Hypothalamus (tissue), 51 donors: ENCODE measurements at places on chromosomes 7 and 10.

DNA sequence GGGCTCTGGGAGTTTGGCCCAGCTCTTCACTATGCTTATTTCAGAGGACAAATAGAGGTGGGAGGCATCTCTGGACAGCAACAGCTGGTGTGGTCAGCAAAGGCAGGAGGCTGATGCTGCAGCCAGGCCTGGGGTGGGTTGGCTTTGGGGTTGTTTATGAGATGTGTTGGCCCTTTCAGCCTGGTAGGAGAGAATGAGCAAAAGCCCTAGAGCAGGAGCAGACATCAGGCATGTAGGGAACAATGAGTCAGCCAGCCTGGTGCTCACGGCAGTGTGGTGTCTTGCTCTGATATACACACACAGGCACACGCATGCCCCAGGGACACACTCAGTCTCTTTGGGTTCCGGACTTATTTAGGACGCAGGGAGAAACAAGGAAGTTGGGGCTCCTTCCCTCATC, 157.1 kb downstream of the PRKCQ start:
- DNase-seq, result no peak

DNA sequence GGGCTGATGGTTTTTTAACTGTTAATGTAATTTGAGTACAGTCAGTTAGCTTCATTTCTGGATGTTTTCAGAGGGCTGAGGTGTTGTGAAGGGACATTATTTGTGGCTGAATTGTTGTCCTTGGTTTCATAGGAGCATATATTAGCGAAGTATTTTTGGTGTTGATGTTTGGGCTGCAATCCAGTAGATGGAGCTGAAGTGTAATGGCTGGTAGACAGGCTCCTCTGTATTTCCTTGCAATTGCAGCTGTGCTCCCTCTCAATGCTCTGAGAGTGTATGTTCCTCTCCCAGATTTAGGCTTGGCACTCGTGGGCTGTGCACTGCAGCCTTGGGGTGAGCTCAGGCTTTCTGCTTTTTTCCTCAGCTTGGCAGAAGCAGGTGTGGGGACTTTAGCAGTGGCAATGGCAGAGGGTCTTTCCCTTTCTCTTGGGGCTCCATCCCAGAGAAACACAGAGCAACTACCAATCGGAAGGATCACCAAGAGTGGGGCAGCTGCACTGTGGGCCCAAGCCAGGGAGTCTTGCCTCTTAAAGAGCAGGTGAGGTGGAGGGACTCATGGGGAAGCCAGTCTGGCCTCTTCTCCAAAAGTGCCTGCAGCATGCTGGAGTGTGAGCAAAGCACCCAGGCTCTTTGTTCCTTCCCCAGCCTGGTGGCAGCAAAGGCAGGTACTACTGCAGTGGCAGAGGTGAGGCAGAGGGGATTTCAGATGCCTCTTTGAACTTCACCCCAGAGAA, 544.4 kb downstream of the SH2D4B start:
- DNase-seq, result no peak

- no peak for DNase-seq
Measured at GRCh38 chr7:102232611-102233286, 53.9 kb upstream of the SH2B2 start.

DNA sequence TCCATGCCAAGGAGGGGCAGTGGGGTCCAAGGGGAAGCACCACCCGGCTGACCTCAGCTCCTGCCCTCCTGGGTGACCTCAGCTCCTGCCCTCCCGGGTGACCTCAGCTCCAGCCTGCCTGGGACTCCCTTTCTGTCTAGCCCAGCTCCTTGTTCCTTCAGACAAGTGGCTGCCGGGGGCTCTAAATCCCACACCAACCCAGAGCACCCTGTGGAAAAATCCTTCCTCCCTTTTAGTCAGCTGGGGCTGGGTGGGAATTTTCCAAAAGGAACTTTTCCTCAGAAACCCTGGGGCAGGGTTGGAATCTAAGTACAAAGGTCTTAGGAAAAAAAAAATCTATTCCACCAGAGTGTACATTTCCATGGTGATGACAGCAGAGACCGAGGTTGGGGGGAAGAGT, 36.3 kb downstream of the AKR1B1 start:
- DNase-seq, result no peak
